ENCODE measurements at places on chromosomes 1 and 21.

- no peak for DNase-seq
Measured at GRCh38 chr1:108041360-108042142, 76.6 kb upstream of the VAV3 start.

GRCh38 chr1:48107516-48107915 lies 110.3 kb upstream of the TRABD2B start:
- DNase-seq = no peak

- DNase-seq = peak; percentile 89
Measured at GRCh38 chr1:234676103-234676594, 66.2 kb upstream of the IRF2BP2 start.

DNA sequence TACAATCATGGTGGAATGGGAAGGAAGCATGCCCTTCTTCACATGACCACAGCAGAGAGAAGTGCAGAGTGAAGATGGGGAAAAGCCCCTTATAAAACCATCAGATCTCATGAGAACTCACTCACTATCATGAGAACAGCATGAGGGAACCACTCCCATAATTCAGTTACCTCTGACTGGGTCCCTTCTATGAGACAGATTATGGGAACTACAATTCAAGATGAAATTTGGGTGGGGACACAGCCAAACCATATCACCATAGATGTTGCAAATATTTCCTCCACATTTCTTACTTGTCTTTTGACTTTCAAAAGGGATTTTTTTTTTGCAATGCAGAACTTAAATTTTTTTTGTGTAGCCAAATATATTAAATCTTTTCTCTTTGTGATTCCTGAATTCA lies 14.8 kb downstream of the SH3BGR start:
- no peak for DNase-seq

DNA sequence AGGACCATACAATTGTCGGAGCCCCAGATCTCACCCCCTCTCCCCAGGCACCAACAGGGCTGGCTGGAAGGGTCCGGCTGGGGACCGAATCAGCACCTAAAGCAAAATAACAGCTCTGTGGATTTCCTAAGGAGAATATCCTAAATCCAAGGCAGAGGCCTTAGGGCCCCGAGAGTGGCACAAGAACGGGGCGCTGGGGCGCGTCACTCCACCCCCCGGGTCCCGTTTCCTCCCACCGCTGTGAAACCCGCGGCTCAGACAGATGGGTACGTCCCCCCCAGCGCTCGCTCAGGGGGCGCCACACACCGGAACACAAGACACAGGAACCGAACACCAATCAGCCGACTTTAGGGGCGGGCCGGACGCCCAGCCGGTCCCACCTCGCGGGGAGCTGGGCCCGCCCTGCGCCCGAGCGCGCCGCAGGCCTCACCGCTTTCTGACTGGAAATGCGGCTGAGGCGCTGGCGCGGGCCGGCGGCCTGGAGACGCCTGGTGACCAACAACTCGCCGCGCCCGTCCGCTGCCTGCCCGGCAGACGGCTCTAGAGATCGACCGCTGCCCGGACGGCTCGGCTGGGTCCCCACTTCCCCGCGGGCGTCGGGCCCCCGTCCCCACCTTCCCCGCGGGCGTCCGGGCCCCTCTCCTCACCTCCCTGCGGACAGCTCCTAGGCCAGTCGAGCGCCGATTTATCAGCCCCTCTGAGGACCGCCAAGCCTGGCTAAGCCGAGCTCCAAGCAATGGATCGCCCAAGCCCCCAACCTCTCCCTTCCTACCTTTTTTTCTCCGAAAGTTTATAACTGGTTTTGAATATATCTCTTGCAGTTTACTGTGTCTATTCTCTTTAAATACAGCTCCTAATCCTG lies at the start of gene HFM1:
TSS of gene HFM1 (minus strand) at position 687 of the 862 bp plus-strand sequence. CDS start 3,755 bp downstream, outside the sequence.
- DNase-seq = peak; percentile 88

- DNase-seq = no peak
Measured at GRCh38 chr21:42061195-42061985, 9.7 kb upstream of the UMODL1 start.

DNA sequence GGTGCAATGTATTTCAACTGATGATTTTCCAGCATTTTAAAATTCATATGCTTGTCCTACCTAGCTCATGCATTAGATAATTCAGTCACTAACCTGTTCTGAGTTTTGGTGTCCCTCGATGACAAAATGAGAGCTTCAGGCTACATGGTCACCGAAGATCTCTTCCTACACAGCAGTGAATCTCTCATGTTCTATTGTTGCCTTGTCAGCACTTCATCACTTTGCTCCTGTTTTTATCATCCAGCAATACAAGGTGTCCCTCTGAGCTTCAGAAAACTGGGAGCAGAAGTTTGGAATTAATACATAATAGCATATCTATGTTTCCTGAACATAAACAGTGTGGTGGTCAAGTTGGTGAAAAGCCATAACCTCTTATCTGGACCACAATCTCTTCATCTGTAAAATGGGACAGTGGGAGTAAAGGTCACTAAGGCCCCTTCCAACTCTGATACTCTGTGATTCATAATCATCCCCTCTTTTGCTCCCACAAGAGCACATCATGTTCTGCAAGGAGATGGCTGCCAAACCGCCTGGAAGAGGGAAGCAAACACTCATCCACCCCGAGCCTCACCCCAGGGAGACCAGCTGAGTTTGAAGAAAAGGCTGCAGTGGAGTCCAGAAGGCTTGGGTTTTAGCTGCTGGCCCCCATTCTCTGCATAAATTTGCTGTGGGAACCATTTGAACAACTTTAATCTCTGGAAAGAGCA lies 137.9 kb upstream of the F3 start:
- no peak for DNase-seq

DNA sequence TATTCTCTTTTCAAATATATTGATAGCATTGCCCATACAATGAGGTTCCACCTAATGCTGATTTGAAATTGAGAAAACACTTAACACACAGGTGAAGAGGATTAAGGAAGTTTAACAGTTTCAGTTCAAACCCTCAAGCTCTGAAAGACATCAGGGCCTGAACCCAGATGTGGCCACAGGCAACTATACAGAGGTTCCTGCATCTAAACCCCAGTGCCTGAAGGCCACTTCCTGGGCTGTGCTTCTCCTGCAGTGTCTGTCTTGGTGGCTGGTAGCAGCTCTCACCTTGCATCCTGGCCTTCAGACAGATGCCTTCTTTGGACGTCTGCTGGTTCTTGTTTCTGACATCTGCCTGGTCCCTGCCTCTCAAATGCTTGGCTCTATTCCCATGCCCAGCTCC lies 25.1 kb upstream of the NGF start:
- DNase-seq = no peak

DNA sequence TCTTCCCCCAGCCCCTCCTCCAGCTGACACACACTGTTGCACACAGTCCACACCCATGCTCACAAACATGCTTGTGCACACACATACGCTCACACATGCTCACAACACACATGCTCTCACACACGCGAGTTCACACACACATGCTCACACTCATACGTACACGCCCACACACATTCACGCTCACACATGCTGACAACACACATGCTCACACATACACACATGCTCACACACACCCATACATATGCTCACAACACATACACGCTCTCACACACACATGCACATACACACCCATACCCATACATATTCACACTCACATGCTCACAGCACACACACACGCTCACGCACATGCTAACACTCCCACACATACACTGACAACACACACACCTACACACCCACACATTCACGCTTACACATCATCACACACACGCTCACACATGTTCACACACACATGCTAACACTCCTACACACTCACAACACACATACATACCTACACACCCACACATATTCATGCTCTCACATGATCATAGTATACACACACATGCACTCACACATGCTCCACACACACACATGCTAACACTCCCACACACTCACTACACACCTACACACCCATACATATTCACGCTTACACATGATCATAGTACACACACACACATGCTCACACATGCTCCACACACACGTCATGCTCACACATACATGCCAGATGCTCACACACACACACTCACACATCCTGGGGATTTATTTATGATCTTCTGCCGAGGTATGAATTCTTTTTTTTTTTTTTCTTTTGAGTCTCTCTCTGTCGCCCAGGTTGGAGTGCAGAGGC lies 10.7 kb downstream of the DRAXIN start:
- no peak for DNase-seq

Measured in AG20443 (cell line).